ENCODE measurements at places on chromosomes 2 and 18.

DNA sequence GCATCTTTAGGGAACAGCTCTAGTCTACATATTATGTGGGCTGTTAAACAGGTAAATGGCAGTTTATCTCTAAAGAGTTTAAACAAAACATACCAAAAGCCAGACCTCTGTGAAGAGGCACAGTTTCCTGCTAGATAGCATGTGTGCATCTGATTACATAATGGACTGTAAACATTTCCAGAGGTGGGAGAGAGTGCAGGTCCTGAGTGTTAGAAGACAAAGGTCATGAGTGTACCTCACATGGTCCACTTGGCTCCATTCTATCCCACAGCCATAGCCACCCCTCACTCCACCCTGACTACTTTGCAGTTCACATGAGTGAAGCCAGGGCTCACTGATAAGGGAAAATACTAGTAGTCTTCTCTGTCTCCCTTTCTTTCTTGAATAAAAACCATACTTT is 233.4 kb downstream of the MTX2 start:
- no peak for DNase-seq

- no peak for DNase-seq
Observed at GRCh38 chr18:36518839-36519238, 221.3 kb downstream of the FHOD3 start.

GRCh38 chr2:143833015-143833660 is 686.8 kb downstream of the ZEB2 start:
- DNase-seq = no peak

- DNase-seq = no peak
Observed at GRCh38 chr2:25905126-25905525, 26.8 kb upstream of the ASXL2 start.

DNA sequence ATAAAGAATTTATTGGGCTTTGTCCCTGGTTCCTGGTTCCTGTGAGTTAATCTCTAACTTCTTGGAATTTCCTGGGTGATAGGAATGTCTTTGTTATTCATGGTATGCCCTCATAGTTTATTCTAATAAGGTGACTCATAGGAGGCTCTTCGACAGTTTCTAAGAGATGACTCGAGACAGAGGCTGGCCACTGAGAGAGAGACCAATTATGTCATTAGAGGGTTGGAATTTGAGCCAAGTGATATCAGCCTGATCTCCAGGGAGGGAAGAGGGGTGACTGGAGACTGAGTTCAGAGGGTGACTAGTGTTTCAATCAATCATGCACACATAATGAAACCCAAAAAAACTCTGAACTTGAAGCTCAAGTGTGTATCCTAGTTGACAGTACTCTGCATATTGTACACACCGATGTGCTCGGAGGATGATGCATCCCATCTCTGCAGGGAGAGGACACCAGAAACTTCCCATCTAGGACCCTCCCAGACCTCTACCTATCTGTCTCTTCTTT is 185.7 kb downstream of the MTCL1 start:
- DNase-seq = no peak

DNA sequence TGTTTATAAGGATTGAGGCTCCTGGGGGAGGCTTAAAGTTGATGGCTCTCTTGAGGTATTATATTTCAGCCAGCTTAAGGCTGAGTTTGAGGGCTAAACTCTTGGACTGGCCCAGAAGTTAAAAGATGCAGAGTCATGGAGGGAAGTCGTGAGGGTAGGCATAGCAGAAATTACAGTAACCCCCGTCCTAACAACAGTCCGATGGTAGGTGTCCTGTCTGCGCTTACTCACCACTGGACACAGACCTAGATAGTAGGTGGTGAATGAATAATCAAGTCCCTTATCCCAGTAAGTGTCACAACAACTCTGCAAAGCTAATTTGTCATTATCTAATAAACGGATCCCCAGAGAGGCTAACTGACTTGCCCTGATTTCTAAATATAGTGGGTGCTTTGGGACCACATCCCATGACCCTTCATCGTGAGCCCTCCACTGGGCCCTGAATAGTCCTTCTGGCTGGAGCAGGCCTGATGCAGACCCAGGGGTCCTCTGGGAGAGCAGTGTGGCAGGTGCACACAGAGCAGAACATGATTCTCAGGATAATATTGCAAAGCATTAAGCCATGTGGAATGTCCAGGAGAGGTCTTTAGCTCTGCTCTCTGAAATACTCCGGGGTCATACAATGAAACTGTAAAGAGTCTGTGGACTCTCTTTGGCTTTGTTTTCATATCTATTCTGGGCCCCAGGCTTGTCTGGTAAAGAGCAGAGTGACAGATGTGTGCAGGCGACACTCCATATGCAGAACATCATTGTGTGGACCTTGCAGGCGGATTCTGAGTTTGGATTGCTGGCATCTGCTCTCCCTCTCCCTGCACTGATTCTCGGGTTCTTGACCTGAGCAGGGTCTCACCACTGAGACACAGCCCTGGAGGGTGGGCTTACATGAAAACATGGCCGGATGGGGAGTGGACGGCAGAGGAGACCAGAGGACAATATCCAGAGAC is 98.1 kb downstream of the RNF144A start:
- peak; percentile 33 for DNase-seq

GRCh38 chr2:144449028-144449406 is 70.9 kb downstream of the ZEB2 start:
- DNase-seq = no peak

- no peak for DNase-seq
Observed at GRCh38 chr2:75221862-75222261, 22.5 kb upstream of the TACR1 start.

DNA sequence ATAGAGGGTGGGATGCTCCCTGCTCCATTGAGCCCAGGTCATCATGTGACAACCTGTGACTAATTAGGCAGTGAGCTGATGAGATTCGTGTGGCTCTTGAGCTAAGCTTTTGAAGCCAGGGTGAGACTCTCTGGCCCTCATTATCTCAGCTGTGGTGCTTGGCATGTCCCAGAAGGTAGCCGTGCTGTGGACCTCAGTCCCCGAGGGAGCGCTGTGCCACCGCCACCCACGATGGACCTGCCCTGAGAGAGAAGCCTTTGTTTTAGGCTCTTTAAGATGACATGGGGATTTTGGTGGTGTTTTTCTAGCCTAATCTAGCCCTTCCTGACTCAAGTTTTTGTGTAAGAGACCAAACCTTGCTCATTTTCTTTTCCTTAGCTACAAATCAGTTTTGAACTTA is 66.4 kb downstream of the NEDD4L start:
- no peak for DNase-seq

- DNase-seq = no peak
Observed at GRCh38 chr2:123093199-123093598, 931.9 kb upstream of the CNTNAP5 start.

GRCh38 chr2:85553184-85553583 is 8.1 kb downstream of the GGCX start:
- DNase-seq = no peak

DNA sequence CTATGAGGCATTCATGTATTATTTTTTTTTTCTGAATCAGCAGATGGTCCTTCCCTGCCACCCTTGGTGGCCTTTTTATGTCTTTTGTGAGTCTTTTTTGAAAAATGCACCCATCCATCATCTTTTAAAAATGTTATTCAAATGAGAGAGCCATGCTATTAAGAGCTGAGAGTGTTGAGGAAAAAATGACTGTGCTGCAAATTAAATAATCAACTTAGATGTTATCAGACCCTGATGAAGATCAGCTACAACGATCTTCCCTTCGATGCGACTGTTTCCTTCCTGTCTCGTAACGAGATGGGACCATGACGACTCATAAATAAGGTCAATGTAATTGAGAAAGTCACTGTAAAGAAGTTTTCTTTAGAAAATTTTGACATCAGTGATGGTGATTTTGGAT is 44.4 kb downstream of the TRIB2 start:
- DNase-seq = no peak

DNA sequence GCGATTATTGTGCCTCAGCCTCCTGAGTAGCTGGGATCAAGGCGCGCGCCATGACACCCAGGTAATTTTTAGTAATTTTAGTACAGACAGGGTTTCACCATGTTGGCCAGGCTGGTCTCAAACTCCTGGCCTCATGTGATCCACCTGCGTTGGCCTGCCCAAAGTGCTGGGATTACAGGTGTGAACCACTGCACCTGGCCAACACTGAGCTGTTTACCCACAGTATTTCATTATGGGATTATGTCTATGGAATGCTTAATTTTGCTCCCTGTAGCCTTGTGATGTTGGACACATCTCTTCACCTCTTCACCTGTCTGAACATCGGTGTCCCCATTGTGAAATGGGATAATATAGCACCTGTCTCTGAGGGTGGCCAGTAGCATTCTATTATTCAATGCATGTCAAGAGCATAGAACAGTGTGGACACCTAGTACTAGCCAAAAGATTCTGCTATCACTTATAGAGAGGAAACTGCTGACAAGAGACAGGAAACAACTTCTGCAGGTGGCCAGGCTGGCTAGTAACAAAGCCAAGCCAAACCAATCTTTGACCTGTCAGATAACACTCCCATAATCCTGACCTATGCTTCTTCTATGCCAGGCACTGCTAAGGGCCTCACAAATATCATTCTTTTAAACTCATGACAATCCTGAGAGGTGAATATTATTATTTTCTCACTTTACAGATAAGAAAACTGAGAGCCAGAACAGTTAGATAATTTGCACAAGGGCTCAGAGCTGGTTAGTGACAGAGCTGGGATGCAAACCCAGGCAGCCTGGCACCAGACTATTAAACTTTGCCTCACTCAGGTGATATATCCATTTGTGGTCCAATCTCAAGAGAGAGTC is 29.4 kb upstream of the REEP1 start:
- no peak for DNase-seq

DNA sequence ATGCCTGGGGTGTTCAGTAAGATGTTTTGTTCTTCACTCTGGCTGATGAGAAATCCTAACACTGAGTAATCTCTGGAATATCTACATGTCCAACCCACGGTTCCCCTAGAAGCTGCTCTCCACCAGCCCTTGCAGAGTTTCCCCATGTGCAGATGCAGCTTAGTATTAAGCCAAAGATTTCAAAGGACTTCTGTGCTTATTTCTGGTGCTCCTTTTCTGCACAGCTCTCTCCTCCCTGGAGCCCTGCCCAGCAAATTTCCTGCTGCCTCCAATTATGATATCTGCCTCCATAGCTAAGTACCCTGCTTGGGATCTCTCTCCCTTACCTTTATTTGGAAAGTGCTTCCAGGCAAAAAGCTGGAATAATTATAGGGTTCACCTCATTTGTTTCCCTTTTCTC is 949.3 kb downstream of the BCL11A start:
- peak; percentile 74 for DNase-seq

GRCh38 chr2:191506515-191506914 is 171.4 kb upstream of the NABP1 start:
- no peak for DNase-seq

DNA sequence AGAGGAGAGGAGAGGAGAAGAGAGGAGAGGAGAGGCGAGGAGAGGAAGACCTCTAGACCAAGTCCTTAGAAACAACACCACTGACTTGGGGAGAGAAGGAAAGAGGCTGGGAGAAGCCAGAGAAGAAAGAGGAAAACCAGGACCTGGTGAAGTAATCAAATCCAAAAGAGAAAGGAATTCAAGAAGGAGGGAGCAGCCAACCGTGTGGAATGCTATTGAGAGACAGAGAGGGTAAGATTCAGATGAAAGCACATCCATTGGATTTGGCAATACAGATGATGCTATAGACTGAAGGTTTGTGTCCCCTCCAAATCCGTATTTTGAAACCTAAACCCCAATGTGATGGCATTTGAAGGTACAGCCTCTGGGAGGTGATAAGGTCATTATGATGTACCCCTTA is 50.7 kb downstream of the GALNT14 start:
- DNase-seq = no peak

GRCh38 chr2:95674186-95674585 is 82.4 kb downstream of the TRIM43 start:
- no peak for DNase-seq

DNA sequence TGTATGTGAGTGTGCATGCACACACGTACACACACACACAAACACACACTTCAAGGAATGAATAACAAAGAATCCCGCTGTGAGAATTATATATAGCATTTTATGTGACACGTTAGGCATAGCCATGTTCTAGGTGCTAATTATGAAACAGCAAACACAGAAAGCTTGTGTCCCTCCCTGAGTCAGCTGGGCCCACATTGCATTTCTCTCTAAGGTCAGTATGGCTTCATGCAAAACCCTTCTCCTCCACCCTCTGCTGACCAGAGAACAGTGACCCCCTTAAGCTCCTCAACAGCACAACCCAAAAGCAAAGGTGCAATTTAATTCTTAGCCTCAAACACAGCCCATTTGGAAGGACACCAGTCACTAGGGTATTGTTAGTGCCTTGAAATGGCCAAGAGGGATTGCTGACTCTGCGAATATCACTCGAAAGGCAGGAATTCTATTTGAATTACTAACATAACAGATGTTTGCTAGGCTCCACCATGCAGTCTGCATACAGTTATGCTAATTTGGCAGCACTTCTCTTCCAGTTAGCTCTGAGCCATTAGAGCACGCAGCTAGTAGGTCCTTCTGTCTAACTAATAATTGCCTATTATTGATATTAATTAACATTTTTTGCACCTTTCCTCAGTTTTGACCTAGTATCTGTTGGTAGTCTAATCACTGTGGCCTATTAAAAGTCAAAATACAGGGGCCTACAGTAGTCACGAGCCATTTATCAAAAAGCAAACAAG is 149.0 kb downstream of the LNPK start:
- DNase-seq = peak; percentile 87

GRCh38 chr2:200765139-200765951 is 46.4 kb upstream of the BZW1 start:
- no peak for DNase-seq

DNA sequence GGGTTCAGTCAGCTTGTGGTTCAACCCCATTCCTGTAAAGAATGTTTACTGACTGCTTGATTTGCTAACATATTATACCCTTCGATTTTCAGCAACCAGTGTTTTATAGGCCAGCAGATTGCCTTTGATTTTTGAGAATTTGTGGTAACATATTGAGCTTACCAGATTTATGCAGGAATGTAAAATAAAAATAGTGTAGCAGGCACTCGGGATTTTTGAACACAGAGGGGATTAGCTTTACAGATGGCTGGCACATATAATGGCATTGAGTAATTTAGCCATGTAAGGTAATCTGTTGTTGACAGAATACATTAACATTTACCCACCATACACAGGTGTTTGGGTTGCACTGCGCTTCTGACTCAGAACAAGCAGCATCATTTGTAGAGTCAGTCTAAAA is 354.0 kb downstream of the LRRTM1 start:
- no peak for DNase-seq

- DNase-seq = no peak
Observed at GRCh38 chr2:170371231-170371998, 193.5 kb downstream of the MYO3B start.

DNA sequence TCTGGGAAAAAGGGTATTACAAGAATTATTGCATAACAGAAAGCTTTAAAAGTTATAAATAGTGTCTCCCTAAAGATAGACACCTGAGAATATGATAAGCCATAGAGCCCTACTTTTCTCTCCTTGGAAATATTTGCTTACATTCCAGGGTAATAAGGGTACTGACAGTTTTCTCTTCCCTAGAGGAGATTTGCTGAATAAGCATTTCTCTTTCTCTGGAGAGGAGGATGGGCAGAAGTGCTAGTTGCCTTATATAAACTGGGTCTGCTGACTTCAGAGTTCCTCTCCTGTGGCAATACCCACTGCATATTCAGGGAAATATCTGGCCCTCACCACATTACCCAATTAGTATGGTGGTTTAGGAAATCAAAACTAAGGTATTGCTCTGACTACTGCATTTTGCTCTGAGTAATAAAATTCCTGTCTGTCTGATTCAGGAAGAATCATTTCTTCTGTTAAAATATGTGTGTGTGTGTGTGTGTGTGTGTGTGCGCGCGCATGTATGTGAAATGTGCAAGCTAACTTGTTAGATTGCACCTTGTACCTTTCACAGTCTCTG is 1391.3 kb downstream of the DSC3 start:
- no peak for DNase-seq

GRCh38 chr2:235658351-235659174 is 164.7 kb downstream of the AGAP1 start:
- DNase-seq = peak; percentile 80

GRCh38 chr18:36899289-36899688 is 70.4 kb downstream of the KIAA1328 start:
- DNase-seq = peak; percentile 14

Measured in NCI-H1417 (cell line).